ENCODE measurements at places on chromosomes 11 and 22. TPM values are rescaled to one million over a fixed set of nuclear protein-coding genes. Genes with fewer than 3 reads are reported as not detected.

The CFAP300 gene
- total RNA-seq: not detected

The CCDC90B gene
- total RNA-seq: 26.8 TPM

The HSPB2 gene
- not detected for total RNA-seq

The TRIM51 gene
- not detected for total RNA-seq
